SIG-M5 (cell line): ENCODE measurements at places on chromosomes 3 and 15.

- no peak for DNase-seq
Measured at GRCh38 chr15:81728726-81729125, 317.1 kb downstream of the MEX3B start.

DNA sequence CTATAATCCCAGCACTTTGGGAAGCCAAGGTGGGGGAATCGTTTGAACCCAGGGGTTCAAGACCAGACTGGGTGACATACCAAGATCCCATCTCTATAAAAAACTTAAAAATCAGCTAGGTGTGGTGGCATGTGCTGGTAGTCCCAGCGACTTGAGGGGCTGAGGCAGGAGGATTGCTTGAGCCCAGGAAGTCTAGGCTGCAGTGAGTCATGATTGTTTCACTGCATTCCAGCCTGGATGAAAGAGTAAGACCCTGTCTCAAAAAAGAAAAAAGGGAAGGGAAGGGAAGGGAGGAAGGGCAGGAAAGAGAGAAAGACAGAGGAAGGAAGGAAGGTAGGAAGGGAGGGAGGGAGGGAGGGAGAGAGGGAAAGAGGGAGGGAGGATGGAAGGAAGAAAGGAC, 133.7 kb upstream of the LRRN1 start:
- DNase-seq = no peak

DNA sequence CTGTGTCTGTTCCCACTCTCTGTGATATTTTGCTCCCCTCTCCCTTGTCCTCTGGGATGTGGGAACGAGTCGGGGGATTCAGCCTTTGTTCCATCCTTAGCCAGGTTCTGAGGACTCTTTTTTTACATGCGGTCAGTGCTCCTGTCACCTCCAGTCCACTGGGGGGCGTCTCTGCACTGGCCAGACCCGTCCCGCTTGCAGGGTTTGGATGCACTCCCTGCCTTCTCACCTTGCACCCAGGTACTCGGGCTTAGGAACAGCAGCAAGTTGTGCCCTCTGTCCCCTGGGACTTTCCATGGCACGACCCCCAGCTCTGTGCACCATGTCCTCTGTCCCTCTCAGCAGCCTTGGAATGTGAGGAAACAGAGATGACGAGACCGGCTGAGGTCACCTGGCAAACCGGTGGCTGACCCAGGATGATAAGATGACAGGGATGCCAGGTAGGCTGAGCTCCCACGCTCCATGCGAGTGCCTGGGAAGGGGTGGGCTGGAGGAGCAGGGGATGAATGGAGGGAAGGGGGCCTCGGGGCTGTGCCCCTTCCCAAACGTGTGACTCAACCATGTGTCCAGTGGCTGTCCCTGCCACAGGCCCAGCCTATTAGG, 27.3 kb upstream of the FGD5 start:
- DNase-seq = no peak

DNA sequence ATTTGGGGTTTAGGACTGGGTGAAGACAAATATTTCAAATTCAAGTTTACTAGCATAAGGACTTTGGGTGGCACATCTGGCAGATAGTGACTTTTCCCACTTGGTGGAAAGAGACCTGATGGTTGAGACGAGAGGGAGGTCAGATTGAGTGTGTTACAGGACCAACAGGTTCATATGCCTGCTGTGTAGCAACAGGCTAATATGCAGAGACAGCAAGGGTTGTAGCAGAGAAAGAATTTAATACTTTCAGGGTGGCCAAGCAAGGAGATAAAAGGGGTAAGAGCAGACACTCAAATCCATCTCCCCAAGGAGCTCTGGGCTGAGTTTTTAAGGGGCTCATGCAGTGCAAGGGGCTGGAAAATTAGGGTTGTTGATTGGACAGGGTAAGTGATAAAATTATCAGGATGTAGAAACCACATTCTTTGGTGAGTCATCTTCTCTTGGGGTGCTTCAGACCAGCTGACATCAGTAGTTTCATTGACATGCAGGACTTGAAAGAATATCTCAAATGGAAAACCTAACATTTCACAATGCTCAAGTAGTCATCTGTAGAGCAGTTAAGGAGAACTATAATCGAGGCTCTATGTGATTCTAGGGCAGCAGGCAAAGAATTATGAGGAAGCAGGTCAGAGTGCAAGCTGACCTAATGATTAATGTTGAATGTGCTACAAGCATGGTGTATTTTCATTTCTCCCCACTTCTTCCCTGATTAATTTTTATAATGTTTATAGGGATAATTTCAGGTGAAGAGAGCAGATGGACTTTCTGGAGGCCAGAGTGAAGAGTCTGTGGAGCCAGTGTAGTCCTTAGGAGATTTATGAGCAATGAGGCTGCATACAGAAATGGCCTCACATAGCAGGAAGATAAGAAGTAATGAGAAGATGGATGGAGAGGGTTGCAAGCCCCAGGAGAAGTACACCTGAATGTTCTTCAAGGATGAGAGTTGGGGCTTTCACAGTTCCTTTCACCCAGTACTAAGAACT, 13.7 kb downstream of the FOXB1 start:
- DNase-seq = no peak

DNA sequence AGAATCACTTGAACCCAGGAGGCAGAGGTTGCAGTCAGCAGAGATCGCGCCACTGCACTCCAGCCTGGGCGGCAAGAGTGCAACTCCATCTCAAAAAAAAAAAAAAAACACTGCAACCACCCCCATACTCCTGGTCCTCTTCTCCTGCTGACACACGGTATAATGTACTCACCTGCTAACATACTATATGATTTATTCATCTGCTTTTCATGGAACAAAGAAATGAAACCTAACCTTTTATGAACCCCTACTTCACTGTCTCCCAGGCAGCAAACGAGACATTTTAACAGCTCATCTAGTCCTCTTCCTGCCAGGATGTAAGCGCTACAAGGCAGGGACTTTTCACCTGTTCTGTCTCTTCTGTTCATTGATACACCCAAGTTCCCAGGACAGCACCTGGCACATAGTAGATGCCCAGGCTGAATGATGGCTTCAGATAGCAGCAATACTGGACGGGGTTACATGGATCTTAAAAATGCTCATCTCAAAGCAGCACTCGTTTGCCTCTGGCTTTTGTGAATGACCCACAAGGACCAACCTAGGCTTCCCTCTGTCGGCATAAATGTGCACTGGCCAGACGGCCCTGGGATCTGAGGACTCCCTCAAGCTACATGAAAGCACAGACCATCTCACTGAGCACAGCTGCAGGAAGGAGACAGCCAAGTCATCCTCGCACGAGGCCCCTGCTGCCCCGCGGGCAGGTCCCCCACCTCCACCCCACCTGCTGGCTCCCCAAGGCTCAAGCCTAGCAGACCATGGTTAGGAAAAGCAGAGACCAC, 20.3 kb downstream of the XXYLT1 start:
- no peak for DNase-seq

- no peak for DNase-seq
Measured at GRCh38 chr15:75067123-75067830, 43.9 kb downstream of the PPCDC start.

- DNase-seq = no peak
Measured at GRCh38 chr15:55434989-55435825, 26.9 kb downstream of the PIERCE2 start.

DNA sequence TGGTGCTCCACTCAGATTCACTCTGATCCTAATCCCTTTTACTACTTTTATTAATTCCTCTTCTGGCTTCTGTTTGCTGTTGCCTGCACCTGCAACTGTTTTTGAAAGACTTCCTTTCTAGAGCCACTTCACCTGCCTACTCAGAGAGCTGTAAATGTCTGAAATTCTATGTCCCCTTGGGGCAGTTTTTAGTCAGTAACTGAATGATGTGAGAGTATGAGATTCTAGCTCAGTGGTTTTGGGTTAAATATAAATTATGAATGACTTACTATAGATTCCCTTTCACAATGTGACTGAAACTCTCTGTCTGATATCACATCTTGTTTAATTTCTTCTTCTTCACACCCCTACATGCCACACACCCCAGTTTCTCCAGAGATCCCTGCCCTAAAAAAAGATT, 47.8 kb upstream of the LRRC3B start:
- no peak for DNase-seq

- no peak for DNase-seq
Measured at GRCh38 chr3:39021029-39021428, 30.7 kb downstream of the SCN11A start.

- no peak for DNase-seq
Measured at GRCh38 chr15:64058279-64058678, 12.0 kb upstream of the DAPK2 start.

GRCh38 chr3:57709559-57709958, 16.7 kb upstream of the DENND6A start:
- DNase-seq = no peak

DNA sequence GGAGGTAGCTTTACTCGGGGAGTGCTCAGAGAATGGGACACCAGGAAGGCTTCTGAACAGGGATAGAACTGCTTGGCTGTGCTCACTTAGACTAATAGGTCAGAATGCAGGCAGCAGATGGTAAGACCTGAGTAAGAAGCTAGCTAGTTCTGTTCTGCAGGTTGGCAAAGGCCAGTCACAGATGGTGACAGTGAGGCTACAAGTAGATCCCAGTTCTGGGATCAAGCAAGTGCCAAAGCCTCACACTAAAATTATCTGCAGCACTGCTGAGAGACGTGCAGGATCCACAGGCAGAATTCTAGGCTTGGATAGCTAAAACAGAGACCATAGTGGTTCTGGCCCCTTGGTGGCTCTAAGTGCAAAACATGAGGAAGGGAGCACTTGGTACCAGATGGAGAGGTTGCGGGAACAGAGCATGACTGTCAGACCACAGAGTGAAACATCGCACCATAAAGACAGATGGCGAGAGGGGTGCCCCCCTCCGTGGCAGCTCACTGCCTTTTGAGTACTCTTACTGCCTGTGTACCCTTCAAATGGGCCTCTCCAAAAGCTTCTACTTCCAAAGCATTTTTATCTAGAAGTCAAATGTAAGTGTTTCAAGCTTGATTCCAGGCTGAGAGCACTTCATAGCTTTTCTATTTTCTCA, 3.6 kb upstream of the GLCE start:
- no peak for DNase-seq

DNA sequence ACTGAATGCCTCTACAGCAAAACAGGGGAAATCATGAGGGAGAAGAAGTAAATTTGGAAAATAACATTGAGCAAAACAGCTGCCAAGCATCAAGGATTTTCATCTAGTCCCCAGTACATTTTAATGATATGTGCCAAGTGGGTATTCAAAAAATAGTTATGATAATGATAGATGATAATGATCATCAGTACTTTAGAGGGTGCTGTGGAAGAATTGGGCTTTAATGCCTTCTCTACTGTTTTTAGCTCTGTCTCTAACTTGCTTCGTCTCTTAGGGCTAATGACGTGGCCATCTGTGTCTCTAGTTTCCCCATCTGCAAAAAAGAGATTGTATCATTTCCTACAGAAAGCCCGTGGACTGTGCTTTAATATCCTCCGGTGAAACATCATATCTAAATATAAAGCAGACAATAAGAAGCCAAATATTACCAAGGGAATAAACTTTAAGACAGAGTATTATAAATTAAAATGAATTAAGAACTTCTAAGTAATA, 10.2 kb upstream of the FSIP1 start:
- no peak for DNase-seq

- no peak for DNase-seq
Measured at GRCh38 chr3:65534805-65535204, 503.9 kb downstream of the MAGI1 start.

DNA sequence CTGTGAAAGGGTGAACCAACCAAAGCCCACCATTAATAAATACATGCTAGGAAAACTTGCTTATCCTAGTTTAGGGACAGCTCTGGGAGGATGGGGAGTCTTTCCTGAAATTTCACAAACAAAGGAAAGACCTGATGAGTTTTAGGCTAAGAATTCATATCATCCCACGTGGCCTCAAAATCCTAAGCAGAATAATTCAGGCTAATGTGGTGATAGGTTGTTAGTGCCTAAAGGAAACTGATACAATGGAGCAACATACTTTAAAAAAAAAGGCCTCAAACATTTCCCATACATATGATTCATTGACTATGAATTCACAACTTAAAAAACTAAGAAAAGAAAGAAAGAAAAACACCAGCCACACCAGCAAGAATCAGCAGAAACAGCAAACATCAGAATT, 126.9 kb upstream of the CNTN4 start:
- no peak for DNase-seq

DNA sequence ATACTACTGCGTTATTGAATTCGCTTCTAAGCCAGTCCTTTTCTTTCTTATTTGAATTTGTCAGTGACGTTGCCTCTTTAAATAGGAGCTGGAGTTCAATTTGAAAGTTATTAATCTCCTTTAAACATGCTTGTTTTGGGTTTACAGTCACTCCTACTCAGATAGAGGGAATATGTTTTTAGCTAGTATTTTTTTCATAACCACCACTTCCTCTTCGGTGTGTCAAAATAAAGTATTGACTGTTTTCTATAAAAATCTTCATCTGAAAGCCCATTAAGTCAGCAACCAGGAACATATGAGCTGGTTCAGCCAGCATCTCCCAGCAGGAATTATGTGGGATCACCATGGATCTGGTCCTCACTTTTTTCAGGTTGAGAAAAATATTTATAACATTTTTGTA, 772.9 kb downstream of the DIPK2A start:
- DNase-seq = no peak

GRCh38 chr15:71337197-71337845, 222.1 kb downstream of the THSD4 start:
- DNase-seq = no peak

DNA sequence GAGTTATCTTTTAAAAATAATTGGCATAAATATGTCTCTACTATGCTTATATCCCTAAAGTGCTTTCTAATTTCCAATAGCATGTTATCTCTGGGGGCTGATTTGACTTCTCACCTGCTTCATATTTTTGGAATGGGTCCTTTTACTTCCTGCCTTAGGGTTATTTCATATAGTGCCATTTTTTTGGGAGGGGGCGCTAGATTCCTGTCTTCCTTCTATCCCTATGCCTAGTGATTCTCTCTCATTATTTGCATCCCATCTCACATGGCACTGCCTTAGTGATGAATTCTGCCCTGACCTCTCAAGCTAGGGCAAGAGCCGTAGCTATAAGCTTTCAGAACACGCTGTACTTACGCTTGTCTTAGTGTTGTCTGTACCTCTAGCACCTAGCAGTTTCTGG, 150.3 kb upstream of the SLITRK3 start:
- no peak for DNase-seq

DNA sequence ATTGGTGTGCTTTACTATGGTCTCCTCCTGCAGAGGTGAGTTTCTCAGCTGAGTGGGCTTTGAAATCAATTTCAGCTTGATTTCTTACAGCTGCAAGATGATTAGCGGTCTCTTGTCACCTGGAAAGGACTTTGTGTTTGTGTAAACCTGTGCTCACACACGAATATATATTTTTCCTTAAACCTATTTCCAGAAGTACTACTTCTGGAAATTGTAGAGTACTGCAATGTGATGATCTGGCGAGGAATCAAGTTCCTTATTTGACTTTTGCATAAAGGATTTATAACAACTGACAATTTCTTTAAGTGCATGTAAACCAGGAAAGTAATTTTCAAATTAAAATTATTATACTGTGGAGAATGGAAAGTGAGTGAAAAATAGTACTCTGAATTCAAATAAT, 2.1 kb downstream of the MCTP2 start:
- DNase-seq = no peak

- DNase-seq = no peak
Measured at GRCh38 chr3:71130471-71131374, 452.8 kb downstream of the FOXP1 start.

- DNase-seq = no peak
Measured at GRCh38 chr3:134446800-134447199, 39.0 kb downstream of the ANAPC13 start.
